Common myeloid progenitor, CD34-positive (primary cell): ENCODE measurements at places on chromosomes 4 and X.

DNA sequence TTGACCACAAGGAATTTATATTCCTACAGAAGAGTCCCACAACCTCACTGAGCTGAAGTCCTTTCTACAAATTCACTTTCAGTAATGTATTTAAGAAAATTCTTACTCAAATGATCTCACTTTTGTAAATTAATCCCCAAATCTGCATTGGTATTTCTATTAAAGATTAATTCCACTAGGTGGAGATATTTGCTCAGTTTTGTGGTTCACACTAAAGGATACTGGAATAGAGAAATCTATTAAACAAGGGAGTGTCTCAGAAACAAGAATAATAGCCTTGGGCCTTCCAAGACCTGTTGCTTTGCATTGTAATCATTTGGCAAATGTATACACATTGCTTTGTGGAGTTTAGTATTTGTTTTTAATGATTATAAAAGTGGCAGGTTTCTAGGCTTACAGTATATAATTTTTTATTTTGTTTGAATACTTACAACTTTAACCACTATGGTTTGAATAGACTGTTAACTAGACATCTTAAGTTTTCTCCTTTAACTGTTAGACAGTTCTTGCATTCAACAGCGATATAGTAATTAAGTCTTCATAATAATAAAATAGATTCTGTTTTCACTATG, 25.9 kb downstream of the CFAP299 start:
- peak; percentile 41 for DNase-seq

GRCh38 chr4:5186271-5187064, 135.2 kb downstream of the STK32B start:
- peak; percentile 89 for DNase-seq

DNA sequence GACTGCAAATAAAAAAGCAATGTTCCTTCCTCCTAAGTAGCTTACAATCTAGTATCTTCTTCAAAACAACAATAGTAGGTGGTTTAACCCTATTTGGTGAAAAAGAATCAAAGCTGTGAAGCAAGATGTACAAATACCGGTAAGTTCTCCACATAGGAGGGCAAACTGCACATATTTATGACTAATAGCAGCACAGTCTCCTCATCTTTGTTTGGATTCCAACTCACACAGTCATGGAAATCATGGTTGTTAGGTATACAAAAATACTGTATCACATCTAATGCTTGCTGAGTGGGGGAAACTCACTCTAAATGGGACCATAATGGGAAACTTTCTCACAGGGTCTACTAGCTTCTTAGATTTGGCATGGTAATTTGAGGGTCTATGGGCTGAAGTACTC, 597.2 kb downstream of the INPP4B start:
- DNase-seq = no peak

- DNase-seq = peak; percentile 6
Measured at GRCh38 chr4:125389713-125390112, 75.0 kb downstream of the FAT4 start.

DNA sequence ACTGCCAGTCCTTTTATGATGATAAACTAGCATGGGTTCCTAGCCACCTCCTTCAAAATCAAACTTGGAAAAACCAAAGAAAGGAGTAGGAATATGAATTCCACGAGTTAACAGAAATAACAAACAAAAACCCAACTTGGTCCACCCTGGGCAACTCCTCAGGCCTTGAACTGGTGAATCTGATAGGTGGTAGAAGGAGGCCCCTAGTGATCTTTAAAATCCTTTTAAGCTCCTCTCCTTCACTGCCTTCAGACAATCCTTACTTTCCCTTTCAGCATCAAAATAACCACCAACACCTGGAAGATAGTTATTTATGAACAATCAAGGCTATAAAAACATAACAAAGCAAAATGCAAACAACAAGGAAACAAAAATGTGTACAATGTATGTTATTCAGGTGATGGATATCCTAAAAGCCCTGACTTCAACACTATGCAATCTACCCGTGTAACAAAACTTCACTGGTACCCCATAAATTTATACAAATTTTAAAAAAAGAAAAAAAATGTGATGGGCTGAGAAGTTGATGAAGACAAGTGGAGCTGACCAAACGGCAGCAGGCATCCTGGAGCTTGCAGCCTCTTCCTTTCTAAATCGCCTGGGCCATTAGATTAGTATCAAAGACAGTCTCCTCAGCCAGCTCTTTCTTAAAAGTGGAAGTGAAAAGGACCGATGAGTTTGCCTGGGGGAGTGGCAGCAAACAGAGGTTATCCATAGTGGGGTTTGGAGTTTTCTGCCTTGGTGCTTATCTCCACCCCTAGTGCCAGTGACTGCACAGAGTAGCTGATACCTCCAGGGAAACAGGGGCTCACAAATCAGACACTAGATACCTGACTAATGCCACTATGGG, 179.6 kb downstream of the TMA16 start:
- no peak for DNase-seq

GRCh38 chrX:18542131-18542530, 116.7 kb downstream of the CDKL5 start:
- DNase-seq = no peak

DNA sequence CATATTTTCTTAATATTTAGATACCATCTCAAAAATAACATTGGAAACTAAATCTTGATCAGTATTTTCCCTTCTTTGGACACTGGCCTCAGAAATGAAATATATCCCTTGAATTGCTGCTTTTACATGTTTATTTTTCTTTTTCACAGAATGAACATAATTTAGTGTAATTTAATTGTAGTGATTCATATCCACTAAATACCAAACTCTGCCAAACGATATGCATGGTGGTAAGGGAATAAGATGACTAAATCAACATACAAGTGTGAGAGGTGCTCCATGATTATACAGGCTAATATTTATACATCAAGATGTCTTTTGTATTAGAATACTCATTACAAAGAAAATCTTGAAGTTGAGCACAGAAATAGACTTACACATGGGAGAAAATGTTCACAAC, 216.8 kb upstream of the PACRGL start:
- no peak for DNase-seq

- no peak for DNase-seq
Measured at GRCh38 chr4:92447255-92447905, 143.6 kb downstream of the GRID2 start.

DNA sequence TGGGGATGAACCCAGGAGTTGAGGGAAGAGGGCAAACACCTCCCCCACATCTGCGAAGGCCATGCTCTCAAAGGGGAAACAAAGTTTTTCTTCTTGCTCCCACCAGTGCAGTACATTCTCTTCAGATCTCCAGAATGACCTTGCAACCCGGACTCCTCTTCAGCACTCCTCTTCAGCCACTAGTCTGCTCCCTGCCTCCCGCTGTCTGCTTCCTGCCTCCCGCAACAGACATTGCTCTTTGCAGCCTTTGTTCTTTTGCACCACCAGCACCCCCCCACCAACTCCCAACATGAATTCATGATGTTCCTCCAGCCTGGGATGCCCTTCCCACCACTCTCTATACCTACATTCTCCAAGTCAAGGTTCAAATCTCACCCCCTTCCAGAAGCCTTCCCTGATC, 32.1 kb downstream of the UTP14A start:
- no peak for DNase-seq

GRCh38 chr4:12050357-12050756, 621.7 kb upstream of the HS3ST1 start:
- DNase-seq = no peak

- DNase-seq = peak; percentile 83
Measured at GRCh38 chrX:19758539-19758938, 128.9 kb downstream of the SH3KBP1 start.

GRCh38 chrX:24282381-24283126, 31.3 kb downstream of the SUPT20HL2 start:
- no peak for DNase-seq

DNA sequence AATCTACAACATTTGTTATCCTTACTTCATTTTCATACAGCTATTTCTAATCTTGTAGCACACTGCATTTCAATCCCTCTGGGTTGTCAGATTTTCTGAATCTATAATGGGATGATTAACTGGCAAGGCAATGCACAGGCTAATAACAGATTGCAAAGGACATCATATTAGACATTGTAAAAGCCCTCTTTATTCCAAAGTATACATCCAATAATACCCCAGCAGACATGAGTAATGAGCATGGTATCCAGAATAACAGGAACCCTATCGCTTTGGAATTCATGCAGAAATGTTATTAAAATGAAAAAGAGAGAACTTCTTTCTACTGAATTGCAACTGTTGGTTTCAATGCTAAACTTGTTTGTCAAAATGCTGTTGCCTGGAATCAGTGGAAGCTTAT, 122.9 kb downstream of the C4orf33 start:
- no peak for DNase-seq

DNA sequence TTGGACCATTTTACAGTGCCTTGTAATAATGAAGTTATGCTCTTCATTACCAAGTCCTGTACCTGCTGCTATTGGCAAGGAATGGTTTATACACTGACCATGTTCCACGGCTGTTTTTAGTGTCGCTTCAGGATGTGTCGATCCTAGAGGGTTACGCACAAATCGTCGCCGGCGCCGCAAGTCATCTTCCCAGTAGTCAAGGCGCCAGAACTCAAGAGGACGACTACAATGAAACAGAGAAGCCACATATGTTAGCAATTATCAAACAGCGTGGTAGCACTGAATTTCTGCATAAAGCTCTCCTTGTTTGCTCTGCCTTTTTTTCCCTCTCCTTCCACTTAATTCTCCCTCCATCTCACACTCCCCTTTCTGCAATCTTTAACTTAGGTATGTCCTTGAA, 17.0 kb downstream of the MAB21L2 start:
- no peak for DNase-seq

DNA sequence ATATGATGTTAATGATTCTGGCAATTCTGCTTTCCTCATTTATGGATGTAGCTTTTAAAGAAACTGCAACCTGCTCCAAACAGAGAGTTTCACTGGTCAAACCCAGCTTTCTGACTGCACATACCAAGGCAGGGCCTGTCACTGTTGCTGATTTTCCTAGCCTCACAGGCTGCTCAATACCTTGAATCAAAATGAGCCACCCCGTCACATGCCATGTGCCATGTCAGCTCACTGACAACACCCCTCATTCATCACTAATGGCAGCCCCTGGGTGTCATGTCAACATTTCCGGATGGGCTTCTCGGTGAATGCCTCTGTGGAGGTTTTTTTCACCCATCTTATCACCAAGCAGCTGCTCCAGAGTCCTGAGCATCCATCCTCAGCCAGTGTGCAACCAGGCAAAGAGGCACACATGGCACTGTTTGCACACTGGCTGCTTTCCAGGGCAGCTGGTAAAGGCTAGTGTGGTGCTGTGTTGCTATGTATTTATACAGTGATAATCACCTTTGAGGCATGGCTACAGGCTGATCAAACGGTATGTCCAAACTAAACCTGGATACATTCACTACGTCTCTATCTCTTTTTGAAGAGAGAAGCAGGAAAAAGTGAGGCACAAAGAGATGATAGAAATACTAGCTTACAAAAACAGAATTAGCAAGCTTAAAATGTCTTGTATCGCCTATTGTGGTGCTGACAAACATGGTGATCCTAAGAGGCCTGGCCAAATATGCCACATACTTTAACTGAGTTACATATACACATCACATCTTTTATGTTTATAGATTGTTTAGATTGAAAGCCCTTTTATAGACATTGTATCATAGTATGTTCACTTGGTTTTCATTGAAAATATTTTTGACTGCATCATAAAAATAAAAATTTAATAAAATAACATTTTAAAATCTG, 94.6 kb upstream of the INPP4B start:
- DNase-seq = no peak

DNA sequence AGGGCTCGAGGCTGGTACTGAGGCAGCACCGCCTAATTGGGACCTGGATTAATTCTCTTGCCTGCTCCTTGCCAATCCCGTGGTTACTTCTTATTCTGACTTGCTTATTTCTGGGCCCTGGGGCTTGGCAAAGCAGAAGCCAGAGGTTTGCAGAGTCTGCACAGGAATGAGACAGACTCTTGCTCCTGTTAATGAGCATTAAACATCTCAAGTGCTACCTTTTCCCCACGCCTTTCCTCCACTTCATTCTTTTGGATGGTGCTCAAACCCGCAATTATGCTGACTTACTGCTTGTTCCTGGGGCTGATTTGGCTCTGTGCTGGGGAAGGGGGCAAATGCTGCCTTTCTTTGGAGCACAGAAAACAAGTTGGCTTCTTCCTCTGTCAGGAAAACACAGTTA, 16.5 kb upstream of the STOX2 start:
- DNase-seq = no peak

DNA sequence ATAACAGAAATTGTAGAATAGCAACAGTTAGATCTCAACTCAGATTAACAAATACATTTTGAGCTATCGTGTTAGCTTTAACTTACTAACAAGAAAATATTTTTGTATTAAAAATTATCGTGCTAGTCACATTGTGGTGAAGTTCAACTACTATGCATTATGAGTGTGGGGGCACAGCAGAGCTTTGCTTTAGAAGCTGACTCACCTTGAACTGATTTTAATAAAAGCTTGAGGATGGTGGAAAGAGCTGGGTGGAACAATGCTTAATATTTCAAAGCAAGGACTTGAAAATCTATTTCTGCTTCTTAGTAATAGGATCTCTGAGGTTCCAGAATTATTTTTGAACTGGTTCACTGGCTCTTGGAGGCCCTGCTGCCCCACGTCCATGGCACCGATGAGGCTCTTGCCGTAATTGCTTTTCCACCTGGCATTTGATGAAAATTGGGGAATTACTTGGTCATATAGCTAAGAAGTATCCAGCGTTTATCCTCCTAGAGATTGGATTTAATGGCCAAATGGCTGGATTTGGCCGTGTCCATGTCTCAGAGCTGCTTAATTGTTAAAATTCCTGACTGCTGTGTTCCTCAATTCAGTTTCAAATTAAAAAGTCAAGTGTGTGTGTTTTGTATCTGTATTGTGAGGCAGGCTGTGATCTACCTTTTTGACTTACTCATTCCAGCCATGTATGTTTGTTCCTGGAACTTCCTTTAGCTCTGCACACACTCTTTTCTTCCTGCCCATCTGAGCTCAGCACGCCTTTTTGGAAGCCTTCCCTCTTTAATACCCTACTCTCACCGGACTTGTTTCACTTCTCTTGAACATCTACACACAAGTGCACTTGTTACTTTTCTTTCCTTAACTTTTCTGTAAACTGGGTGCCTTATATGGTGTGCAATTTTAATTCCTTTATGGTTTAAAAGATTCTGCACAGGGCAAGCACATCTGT, 66.6 kb upstream of the LIMCH1 start:
- DNase-seq = no peak

GRCh38 chr4:176380352-176381157, 60.8 kb downstream of the SPCS3 start:
- DNase-seq = peak; percentile 4

DNA sequence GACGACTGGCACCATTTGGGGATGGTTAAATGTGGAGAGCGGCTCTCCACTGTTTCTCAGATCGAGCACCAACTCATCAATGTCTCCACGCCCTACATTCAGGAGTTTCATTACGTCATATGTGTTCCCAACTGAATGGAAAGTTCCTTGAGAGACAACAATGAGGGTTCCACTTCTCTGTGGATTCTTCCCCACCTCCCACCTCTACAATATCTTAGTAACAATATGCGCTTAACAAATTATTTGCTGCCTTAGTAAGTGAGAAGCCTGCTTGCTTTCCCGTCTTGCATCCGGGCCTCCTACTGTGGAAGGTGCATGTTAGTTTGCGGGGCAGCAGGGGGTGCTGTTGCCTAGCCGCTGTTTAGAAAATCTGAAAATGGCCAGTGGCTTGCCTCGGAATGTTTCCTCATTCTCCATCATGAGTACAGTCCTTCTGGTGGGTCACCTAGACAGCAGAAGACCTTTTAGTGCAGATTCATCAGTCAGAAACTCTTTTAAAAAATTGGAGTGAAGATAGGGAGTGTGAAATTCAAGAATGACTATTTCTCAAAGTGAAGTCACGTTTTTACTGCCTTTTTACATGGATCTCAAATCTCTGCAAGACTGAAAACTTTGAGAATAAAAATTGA, 55.7 kb downstream of the PHOX2B start:
- peak; percentile 60 for DNase-seq
